ENCODE measurements at places on chromosomes 6 and 20. TPM values are rescaled to one million over a fixed set of nuclear protein-coding genes. Genes with fewer than 3 reads are reported as not detected.
A peak's percentile ranks its signal among the peaks of the same experiment; 100 is the strongest.

The LST1 gene
- 68.1 TPM for total RNA-seq

DNA sequence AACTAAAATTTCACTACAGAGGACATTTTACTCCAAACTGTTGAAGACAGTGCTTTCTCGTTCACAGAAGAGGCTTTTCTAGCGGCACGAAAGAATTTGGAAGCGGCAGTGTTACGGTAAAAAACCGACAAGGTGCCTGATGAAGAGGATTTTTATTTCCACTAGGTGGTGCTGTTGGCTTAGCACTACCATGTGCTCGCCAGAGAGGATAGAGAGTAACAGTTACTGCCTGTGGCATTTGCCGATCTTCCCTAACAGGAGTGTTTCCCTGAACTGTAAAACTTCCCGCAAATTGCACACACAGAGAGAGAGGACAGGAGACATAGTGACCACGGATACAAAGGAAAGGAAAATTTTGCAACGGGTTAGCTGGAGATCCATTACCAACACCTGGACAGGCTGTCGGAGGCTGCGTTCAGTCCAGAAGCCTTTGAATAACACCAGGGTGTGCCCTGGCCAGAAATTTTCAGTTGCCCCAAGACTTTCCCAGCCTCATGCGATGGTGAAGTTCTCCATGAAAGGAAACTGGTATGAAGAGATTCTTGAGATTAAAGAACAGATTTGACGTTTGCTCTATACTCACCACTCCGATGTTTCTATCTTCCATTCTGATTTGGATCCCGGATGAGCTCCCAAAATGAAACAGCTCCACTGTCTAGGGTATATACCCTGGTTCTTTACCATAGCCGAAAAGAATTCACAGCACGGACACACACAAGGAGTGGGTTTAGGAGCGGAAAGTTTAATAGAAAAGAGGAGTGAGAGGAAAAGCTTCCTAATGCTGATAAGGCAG, 48.1 kb downstream of the HLA-DPB1 start:
- H3K36me3 ChIP-seq: no peaks in the 10 kb centered on the region
- DNase-seq: no peak
- H3K4me3 ChIP-seq: no peak overlapping the region
- H3K4me1 ChIP-seq: no peaks in the 10 kb centered on the region

- no peak for DNase-seq
- peaks cover 17% of the 10 kb centered on the region for H3K36me3 ChIP-seq
- H3K27me3 ChIP-seq: no peaks in the 10 kb centered on the region
- H3K27ac ChIP-seq: no peak overlapping the region
Measured at GRCh38 chr6:46909371-46909770, 12.4 kb downstream of the ADGRF5 start.

- H3K4me1 ChIP-seq: peaks cover under 1% of the 10 kb centered on the region
- H3K27me3 ChIP-seq: no peaks in the 10 kb centered on the region
- H3K36me3 ChIP-seq: no peaks in the 10 kb centered on the region
- no peak overlapping the region for H3K4me3 ChIP-seq
- no peak overlapping the region for H3K27ac ChIP-seq
- DNase-seq: no peak
Measured at GRCh38 chr6:13006578-13007300, 290.2 kb downstream of the PHACTR1 start.

- peaks cover 17% of the 10 kb centered on the region for H3K4me1 ChIP-seq
- no peak overlapping the region for H3K4me3 ChIP-seq
- H3K27ac ChIP-seq: peak overlapping the region; percentile 42
- H3K27me3 ChIP-seq: no peaks in the 10 kb centered on the region
Measured at GRCh38 chr20:32517914-32518592, 67.1 kb downstream of the NOL4L start.

The UFL1 gene
- 23.0 TPM for total RNA-seq

GRCh38 chr6:74554041-74554440, 651.8 kb downstream of the COL12A1 start:
- no peak for DNase-seq
- H3K27ac ChIP-seq: no peak overlapping the region
- no peaks in the 10 kb centered on the region for H3K27me3 ChIP-seq
- H3K4me1 ChIP-seq: no peaks in the 10 kb centered on the region

- no peak for DNase-seq
- peaks cover 4% of the 10 kb centered on the region for H3K4me1 ChIP-seq
- H3K27me3 ChIP-seq: no peaks in the 10 kb centered on the region
- H3K27ac ChIP-seq: no peak overlapping the region
- no peak overlapping the region for H3K4me3 ChIP-seq
- no peaks in the 10 kb centered on the region for H3K36me3 ChIP-seq
Measured at GRCh38 chr6:38131527-38131965, 312.0 kb downstream of the ZFAND3 start.

The ECI2 gene
- total RNA-seq: 33.9 TPM

GRCh38 chr6:24547243-24547642, 52.5 kb downstream of the ALDH5A1 start:
- no peak overlapping the region for H3K4me3 ChIP-seq
- H3K36me3 ChIP-seq: no peaks in the 10 kb centered on the region
- H3K4me1 ChIP-seq: no peaks in the 10 kb centered on the region
- DNase-seq: no peak
- peaks cover 3% of the 10 kb centered on the region for H3K27me3 ChIP-seq
- no peak overlapping the region for H3K27ac ChIP-seq

DNA sequence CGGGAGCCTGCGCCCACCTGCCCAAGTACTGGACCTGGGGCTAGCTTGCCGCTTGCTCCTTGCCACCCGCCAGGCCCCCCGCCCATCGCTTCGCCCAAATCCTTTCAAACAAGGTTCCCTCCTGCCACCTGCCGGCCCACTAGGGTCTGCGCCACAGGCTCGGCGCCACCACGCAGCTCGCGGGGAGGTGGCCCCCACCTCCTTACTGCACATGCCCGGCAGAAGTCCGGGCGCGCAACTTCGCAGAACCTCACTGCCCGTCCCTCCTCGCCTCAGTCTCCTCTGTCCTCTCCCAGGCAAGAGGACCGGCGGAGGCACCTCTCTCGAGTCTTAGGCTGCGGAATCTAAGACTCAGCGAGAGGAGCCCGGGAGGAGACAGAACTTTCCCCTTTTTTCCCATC, 11.2 kb downstream of the GNAS-AS1 start:
- no peak for DNase-seq
- H3K27ac ChIP-seq: no peak overlapping the region
- H3K36me3 ChIP-seq: no peaks in the 10 kb centered on the region
- H3K27me3 ChIP-seq: peaks cover 33% of the 10 kb centered on the region

- DNase-seq: peak; percentile 40
- H3K36me3 ChIP-seq: no peaks in the 10 kb centered on the region
- peaks cover 5% of the 10 kb centered on the region for H3K4me1 ChIP-seq
- no peak overlapping the region for H3K4me3 ChIP-seq
- H3K27ac ChIP-seq: no peak overlapping the region
Measured at GRCh38 chr20:59580991-59581401, 23.3 kb upstream of the PHACTR3 start.

DNA sequence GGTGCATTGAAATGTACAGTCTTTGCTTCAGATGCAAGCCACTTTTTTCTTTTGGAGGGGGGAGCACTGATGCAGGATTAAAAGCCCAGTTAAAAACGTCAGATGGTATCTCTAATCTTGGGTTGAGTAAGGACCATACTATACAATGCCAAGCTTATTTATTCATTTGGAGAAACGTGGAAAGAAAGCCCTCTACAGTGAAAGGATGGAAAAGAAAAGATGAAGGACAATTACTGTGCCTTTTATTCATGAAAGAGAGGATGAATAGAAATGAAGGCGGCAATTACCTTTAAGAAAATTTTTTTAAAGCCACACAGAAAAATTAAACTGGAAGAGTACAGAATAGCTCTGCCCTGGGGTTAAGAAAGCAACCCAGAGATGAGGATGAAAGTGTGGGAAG, 2.7 kb downstream of the B3GAT2 start:
- no peak overlapping the region for H3K27ac ChIP-seq
- no peak overlapping the region for H3K4me3 ChIP-seq
- H3K27me3 ChIP-seq: peaks cover 33% of the 10 kb centered on the region
- no peak for DNase-seq

- peaks cover 53% of the 10 kb centered on the region for H3K36me3 ChIP-seq
- H3K27ac ChIP-seq: no peak overlapping the region
- H3K4me3 ChIP-seq: no peak overlapping the region
- H3K4me1 ChIP-seq: no peaks in the 10 kb centered on the region
Measured at GRCh38 chr6:142756215-142756630, 188.8 kb downstream of the HIVEP2 start.

DNA sequence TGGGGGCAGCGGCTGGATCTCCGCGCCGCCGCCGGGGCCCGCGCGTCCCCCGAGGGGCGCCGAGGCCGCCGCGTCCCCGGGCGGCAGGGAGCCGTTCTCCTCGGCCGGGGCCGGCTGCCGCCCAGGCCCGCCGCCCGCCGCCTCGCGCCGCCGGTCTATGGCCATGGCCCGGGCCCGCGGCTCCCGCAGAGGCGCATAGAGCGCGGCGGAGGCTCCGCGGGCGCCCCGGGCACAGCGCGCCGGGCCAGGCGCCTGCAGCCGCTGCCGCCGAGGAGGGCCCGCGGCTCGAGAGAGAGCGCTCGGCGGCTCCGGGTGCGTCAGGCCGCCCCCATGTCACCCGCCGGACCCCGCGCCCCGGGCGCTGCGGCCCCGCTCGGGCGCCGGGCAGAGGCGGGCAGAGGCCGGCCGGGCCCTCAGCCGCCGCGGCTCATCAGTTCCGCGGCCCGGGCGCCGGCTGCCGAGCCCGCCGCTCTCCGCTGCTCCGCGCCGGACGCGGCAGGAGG, 404 bp downstream of the SLC22A23 start:
- peak overlapping the region; percentile 59 for H3K4me3 ChIP-seq
- H3K27me3 ChIP-seq: peaks cover 6% of the 10 kb centered on the region
- no peaks in the 10 kb centered on the region for H3K36me3 ChIP-seq
- H3K27ac ChIP-seq: no peak overlapping the region
- DNase-seq: no peak

- H3K27ac ChIP-seq: no peak overlapping the region
- H3K4me1 ChIP-seq: no peaks in the 10 kb centered on the region
- no peaks in the 10 kb centered on the region for H3K27me3 ChIP-seq
- no peak for DNase-seq
- H3K36me3 ChIP-seq: no peaks in the 10 kb centered on the region
- H3K4me3 ChIP-seq: no peak overlapping the region
Measured at GRCh38 chr20:42756991-42757390, 432.7 kb downstream of the PTPRT start.

GRCh38 chr20:15842872-15843271, 730.4 kb downstream of the KIF16B start:
- DNase-seq: no peak
- no peak overlapping the region for H3K4me3 ChIP-seq
- no peaks in the 10 kb centered on the region for H3K27me3 ChIP-seq
- no peaks in the 10 kb centered on the region for H3K4me1 ChIP-seq

DNA sequence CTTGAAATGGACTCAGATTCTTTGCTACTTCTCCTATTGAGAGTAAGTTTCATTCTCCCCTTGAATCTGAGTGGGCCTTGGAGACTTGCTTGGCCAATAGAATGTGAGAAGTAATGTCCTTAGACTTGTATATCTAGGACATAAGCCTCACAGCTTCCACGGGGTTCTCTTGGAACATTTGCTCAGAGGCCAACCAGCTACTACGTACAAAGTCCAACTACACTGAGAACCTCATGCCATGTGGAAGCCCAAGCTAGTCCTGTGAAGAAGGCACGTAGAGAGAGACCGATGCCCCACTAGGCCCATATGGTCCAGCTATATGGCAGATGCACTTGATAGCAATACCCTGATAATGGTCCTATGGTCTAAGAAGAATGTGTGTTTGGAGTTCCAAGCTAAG, 22.9 kb downstream of the TMEM14A start:
- no peak overlapping the region for H3K27ac ChIP-seq
- H3K4me1 ChIP-seq: no peaks in the 10 kb centered on the region
- peaks cover 3% of the 10 kb centered on the region for H3K27me3 ChIP-seq
- DNase-seq: no peak
- H3K36me3 ChIP-seq: no peaks in the 10 kb centered on the region

DNA sequence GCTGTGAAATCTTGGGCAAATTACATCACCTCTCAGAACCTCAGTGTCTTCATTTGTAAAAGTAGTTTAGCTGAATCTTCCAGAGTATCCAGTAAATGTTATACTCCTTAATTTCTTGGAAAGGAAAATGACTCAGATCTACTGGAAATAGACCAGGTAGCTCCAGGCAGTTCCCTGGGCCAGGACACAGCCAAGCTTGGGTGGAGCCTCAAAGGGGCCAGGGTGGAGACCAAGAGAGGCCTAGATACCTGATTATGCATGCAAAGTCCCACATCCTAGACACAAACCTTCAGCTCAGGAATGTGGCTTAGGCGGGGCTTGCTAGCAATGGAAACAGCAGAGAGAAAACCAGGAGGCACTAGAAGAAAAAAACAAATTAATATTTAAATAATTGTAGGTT, 272.8 kb downstream of the MAFB start:
- no peaks in the 10 kb centered on the region for H3K36me3 ChIP-seq
- DNase-seq: no peak
- H3K27ac ChIP-seq: no peak overlapping the region
- no peaks in the 10 kb centered on the region for H3K27me3 ChIP-seq
- no peaks in the 10 kb centered on the region for H3K4me1 ChIP-seq

GRCh38 chr6:53412751-53413150, 64.0 kb upstream of the ELOVL5 start:
- H3K27ac ChIP-seq: no peak overlapping the region
- H3K27me3 ChIP-seq: no peaks in the 10 kb centered on the region
- no peaks in the 10 kb centered on the region for H3K36me3 ChIP-seq
- no peak overlapping the region for H3K4me3 ChIP-seq
- no peak for DNase-seq
- H3K4me1 ChIP-seq: no peaks in the 10 kb centered on the region

GRCh38 chr6:42406306-42407280, 45.1 kb downstream of the TRERF1 start:
- DNase-seq: no peak
- no peak overlapping the region for H3K4me3 ChIP-seq
- H3K27me3 ChIP-seq: no peaks in the 10 kb centered on the region
- H3K27ac ChIP-seq: no peak overlapping the region
- no peaks in the 10 kb centered on the region for H3K36me3 ChIP-seq

The RIPOR3 gene
- 6.8 TPM for total RNA-seq

The NRSN1 gene
- not detected for total RNA-seq

DNA sequence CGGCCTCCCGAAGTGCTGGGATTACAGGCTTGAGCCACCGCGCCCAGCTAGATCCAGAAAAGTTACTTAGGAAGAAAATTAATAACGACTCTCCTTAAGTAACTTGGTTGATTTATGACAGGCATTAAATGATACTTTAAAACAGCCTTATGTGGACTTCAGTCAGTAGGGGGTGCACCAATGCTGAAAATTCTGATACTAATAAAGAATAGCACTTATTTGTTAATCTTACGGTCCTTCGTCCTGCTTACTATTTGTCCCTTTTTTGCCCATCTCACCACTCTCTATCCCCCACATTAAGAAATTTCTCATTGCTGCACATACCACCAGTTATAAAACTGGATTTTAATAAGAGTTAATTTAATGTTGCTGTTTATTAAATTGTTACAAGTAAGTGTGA, 12.7 kb upstream of the PRELID3B start:
- H3K27me3 ChIP-seq: no peaks in the 10 kb centered on the region
- no peaks in the 10 kb centered on the region for H3K4me1 ChIP-seq
- H3K27ac ChIP-seq: no peak overlapping the region
- H3K4me3 ChIP-seq: no peak overlapping the region
- DNase-seq: no peak
